AG04449 (cell line): ENCODE measurements at places on chromosomes 16 and 17.

DNA sequence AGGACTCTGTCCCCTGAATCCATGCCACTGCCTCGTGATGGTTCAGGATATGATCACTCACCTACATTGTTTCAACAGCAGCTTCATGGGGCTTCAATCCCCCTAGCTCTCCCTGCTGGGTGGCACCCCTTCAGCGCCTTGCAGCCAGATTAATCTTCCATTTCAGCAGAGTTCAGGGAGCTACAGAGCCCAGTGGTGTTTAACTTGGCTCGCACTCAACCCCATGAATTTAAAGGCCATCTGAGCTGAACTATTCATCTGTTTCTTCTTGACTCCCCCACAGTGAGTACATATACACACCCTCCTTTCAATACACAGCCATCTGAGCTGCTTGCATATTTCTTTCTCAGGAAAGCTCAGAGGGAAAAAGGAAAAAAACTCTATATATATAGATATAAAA, 202.8 kb upstream of the C16orf82 start:
- no peak for DNase-seq

DNA sequence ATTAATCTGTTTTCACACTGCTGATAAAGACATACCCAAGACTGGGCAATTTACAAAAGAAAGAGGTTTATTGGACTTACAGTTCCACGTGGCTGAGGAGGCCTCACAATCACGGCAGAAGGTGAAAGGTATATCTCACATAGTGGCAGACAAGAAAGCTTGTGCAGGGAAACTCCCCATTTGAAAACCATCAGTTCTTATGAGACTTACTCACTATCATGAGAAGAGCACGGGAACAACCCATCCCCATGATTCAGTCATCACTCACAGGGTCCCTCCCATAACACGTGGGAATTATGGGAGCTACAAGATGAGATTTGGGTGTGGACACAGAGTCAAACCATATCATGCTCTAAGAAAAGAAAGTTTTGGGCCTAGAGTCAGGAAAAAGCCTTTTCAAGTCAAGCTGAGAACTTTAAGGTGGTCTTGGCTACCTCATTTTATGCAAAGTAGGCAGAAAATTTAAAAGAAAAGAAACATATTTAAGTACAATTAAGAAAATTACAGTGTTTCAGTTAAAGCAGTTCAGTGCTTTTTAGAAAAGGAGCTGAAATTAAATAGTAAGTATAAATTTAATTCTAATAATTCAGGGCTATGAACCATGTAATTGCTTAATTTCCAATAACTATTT, 24.9 kb upstream of the CRYM start:
- DNase-seq, result peak; percentile 51

GRCh38 chr16:28237754-28238357, 26.1 kb upstream of the XPO6 start:
- no peak for DNase-seq

DNA sequence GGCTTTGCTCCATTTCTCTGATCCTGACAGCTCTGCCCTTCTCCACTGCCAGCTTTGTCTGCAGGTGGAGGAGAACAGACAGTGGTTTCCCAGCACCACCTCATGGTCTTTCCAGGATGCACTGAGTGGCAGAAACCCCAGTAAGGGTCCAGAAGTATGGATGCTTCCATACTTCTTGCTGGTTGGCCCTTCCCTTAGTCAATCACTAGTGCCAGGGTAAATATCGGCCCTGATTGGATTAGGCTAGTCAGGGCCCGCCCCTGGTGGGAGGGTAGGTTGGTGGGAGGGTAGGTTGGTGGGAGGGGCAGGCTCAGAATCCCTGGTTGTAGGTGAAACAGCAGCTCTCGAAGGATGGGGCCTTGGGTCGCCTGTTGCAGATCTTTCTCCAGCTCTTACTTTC, 10.2 kb downstream of the RNF213 start:
- DNase-seq, result no peak

DNA sequence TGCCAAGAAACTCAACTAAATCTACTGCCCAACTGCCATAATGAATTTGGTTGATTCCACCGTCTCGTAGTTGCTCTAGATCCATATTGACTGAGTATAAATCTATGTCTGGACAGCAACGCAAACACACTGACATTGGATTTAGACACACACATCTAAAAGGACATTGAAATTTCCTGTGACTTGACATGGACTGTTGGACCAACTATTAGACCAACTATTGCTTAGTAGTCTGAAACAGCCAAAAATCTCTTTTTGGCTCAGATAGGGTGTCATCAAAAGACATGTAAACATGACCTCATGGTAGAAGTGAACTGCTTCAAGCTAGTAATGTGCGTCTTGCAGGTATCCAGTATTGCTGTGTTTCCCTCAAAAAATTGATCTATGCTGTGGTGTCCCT, 31.3 kb downstream of the KIAA0513 start:
- DNase-seq, result no peak

DNA sequence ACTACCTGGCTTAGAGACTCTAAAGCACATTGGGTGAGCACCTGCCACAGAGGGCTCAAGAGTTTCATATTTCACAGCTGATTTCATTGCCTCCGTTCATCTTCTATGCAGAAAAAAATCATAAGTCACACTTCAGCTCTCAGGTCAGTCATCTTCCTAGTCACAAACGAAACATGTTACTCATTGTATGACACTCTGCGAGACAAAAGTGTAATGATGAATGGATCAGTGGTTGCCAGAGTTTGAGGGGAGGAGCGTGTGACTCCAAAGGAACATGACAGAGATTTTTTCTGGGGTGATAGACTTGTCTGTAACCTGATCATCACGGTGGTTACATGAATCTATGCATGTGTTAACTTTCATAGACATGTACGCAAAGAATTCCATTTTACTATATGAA, 195.2 kb upstream of the CNTNAP4 start:
- no peak for DNase-seq

DNA sequence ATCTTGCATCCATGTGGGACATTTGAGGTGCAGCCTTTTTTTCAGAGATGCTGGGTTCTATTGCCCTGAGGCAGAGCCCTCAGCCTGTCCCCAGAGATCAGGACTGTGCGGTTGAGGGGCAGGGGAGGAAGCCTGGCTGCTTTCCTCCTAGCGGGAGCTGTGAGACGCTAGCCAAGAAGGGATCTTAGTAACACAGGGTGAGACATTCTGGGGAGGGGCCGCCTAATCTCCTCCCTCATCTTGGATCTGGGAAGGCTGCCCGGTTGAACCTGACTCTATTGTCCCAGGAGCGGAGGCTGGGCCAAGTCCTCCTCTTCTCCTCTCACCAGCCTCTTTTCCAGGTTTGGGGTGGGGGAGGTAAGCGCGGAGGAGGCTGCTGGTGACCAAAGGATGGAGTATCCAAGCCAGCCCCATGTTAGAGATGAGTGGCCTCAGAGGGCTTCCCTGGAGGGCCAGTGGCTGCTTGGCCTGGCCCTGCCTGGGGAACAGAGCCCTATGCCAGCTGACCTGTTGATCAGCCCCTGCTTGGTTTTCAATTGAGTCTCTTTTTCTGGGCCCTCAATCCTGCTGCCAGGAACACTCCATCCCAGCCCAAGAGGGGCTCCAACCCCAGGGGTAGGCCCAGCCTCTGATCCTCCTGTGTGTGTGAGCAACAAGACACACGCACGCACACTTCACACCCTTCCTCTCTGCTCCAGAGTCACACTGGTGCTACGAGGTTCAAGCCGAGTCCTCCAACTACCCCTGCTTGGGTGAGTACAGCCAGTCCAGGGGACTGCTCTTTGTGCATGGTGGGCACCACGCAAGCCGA, 5.0 kb downstream of the CA4 start:
- peak; percentile 31 for DNase-seq

GRCh38 chr16:19115148-19116021, 1.6 kb downstream of the ITPRIPL2 start:
- DNase-seq, result no peak

DNA sequence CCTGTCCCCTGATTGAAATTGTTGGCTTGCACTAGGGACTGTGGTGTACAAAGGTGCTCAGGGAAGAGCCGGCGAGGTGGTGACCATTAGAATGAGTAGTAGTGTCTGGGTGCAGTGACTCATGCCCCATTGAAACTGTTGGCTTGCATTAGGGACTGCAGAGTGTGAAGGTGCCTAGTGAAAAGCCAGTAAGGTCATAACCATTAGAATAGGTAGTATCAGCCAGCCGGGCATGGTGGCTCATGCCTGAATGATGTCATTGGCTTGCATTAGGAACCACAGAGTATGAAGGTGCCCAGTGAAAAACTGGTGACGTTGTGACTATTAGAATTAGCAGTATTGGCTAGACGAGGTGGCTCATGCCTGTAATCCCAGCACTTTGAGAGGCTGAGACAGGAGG, 78.9 kb downstream of the ABCC6 start:
- DNase-seq, result no peak

DNA sequence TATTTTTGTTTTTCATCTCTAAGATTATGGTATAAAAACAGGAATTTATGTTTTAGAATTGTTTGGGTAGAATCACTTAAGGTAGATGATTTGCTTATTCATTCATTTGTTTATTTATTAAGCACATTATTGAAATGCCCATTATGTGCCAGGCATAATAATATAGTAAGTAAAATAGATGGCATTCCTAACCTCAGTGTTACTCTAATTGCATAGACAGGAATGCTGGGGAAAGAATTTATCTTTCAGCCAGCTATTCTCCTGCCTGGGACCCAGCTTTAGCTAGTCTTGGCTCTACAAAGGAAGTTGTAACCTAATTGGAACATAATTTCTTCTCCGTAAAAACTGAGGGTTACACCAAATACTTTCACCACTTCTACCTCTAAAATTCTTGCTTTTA, 44.6 kb downstream of the NFAT5 start:
- no peak for DNase-seq

GRCh38 chr17:72618001-72618509, 474.4 kb downstream of the SLC39A11 start:
- no peak for DNase-seq

- peak; percentile 54 for DNase-seq
Observed at GRCh38 chr17:47905221-47905733, 9.2 kb downstream of the SP2 start.

DNA sequence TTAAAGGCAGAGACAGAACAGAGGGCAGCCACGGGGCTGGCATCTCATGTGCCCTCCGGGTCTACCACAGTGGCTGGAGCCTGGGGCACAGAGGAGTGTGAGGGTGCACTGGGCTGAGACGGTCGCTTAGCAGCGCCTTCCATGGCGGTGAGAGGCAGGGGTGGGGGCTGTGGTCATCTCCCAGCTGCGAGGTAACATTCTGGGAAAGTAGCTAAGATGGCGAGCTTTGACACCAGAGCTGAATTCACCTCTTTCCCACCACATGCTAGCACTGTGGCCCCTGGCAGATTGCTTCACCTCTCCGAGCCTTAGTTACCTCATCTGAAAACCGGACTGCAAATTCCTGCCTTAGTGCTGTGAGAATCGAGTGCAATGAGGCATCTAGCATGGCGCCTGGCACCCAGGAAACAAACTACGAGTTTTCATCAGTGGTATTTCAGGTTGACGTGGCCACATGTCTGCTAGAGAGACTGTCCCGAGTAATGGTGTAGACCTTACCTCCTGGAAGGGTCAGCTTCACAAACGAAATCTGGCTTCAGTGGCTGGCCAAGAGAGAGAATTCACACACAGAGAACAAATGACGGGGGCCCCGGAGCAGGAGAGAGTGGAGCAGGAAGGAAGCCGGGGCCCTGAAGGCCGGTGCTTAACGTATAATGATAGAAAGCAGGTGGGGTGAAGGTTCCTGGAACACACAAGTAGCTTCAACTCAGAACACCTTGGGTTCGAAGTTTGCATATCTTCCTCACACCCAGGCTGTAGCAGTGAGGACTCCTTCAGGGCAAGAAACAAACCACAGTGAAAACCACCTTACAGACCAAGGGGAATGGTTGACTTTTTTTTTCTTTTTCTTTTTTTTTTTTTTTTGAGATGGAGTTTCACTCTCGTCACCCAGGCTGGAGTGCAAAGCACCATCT, 63.9 kb upstream of the RPH3AL start:
- DNase-seq, result no peak

DNA sequence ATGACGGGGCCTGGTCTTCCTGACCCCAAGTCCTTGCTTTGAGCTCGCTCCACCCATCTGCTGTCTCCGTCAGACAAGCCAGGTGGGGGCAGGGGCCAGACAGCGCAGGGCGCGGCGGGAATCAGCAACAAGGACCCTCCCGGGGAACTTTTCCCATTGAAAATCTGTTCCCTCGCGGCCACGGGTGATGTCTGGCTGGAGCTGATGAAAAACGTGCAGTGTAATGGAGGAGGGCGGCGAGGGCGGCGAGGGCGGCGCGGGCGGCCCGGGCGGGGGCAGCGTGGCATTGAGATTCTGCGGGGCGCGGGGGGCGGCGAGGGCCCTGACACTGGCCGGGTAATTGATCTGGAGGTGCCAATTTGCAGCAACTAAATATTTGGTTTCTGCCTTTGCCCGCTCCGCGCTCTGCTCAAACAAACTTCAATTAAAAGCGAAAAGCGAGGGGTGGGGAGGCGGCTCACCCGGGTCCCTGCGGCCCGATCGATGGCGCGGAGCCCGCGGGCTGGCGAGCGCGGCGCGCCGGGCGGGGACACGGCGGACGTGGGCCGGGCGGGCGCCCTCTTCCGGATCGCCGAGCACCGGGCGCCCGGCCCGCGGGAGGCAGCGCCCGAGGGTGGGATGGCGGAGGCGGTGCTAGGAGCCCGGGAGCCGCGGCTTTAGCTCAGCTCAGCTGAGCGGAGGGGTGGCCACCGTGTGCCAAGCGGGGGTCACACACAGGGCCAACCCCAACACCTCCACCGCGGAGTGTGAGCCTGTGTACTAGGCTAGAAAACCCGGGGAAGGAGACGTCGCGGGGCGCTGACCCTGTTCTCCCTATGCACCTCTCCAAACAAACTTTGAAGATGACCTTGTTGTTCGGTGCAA, 32.4 kb downstream of the DCAKD start:
- no peak for DNase-seq

DNA sequence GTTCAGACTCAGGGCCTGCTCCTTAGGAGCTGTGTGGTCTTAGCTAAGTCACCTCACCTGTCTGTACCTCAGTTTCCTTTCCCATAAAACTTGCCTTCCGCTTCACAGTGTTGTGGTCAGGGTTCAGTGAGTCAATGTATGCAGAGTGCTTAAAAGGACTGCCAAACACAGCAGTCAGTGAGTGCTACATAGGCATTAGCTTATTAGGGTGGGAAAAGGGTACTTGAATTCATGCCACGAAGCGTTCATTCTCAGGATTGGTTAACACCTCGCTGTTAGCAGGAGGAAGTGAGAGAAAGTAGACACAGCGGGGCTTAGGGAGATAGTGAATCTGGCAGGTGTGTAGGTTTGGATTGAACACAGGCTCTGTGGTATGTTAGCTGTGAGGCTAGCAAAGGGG, 155.2 kb downstream of the SHISA9 start:
- no peak for DNase-seq

GRCh38 chr16:11682655-11683096, 14.4 kb downstream of the SNN start:
- peak; percentile 80 for DNase-seq
